ENCODE measurements at places on chromosomes 6 and 20.

DNA sequence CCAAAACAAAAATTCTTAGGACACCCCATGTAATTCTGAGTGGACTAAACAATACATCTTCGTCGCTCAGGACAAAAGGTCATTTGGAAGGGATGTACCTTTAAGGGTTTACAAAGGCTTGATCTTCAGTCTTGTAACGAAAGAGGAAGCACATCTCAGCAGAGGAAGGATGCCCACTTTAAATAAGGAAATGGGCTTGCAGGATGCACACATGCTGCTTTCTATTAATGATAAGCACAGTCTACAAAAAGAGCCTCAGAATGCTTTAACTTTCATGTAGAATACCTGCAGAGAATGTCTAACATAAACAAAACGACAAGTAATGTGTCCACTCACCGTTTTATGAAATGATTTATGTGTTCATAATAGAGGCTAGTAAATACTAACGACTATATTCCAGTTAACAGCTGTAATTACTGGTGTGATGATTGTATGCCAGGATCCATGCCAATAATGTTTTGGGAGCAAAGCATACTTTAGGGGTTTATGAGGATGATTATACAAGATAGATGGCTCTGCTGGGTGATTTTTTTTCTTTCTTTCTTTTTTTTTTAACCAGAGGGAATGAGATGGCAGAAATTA lies 216.9 kb downstream of the GMDS start:
- no peak for DNase-seq

DNA sequence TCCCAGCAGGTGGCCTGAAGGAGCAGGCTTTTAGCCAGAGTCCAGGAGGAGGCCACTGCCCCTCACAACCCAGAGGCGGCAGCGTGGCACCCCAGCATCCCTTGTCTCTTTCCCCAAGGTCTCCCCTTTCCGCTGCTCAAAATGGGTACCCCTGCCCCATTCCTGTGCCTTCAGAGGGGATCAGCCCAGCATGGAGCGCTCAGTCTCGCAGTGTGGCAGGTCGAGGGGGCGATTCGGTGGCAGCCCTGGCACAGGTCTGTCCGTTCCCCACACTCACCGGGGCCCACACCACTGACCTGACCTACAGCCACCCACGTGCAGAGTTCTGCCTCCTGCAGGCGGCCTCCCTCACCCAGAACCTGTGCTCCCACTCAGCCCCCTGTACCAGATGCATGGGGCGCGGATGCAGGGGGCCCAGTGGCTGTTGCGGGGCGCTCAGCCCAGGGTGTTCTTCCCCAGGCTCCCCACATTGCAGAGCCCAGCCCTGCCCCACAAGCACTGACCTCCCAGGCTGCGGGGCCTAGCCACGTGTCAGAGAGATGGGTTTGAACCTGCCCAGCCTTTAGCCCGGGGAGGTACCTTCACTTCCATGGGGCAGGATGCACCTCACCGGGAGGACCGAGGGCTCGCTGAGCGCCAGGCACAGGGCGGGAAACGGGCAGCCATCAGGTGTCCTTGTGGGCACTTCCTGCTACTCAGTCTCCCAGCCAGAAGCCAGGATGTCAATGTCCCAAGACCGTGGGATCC lies 41.8 kb downstream of the DSTN start:
- DNase-seq: peak; percentile 19

DNA sequence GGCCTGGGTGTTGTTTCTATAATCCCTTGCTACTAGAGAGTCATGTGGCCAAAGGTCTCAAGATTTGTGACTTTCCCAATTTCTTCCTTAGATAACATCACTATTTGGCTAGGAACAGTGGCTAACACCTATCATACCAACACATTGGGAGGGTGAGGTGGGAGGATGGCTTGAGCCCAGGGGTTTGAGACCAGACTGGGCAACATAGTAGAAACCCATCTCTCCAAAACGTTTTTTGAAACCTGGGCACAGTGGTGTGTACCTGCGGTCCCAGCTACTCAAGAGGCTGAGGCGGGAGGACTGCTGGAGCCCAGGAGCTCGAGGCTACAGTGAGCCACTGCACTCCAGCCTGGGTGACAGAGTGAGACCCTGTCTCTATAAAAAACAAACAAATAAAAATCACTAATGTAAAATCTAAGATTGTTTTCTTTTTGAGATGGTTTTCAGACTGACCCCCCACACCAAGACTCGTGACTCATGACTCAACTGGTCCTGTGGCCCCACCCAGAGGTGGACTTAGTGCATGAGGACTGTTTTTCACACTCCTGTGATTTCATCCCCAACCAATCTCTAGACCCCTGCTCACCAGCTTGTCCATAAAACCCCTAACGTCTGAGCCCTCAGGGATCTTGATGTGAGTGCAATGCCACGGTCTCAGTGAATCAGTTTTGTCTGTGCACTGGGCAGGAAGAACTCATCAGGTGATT lies 48.3 kb upstream of the KIF16B start:
- no peak for DNase-seq

DNA sequence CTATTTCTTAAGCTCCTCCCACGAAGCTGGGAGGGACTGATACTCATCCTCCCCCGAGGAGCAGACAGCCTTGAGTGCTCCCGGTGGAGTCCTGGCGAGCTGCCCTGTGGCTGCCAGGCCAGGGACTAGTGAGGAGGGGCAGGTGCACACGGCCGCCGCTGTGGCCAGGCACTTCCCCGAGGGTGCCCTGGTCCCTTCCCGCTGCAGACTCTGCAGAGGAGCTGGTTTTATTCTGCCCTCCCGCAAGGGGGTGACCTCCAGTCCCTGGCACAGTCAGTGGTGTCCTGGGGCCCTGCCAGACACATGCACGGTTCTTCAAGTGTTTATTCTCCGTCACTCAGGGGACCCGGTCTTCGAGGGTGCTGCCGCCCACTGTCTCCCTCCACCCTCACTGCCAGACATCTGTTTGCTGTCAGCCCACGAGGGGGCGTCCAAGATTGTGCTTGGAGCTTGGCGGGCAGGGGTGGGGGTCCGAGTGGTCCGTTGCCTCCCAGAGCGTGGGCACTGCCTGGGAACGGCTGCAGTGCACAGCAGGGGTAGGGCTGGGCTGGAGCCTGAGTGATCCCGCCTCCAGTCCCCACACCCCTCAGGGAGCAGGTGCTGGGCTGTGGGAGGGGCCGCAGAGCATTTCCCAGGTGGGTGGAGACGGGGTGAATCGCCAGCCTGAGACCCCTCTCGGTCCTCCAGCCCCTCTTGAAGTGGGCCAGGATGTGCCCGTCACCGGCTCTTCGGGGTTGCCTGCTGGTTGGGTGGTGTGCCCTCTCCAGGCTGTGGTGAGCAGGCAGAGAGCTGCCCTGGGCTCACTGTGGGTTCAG lies 3.1 kb upstream of the CABLES2 start:
- DNase-seq: peak; percentile 40

- no peak for DNase-seq
These were observed 13.2 kb downstream of the SLCO4A1 start for GRCh38 chr20:62655282-62656196.

GRCh38 chr6:117306227-117306790 lies 41.0 kb downstream of the VGLL2 start:
- DNase-seq: no peak

DNA sequence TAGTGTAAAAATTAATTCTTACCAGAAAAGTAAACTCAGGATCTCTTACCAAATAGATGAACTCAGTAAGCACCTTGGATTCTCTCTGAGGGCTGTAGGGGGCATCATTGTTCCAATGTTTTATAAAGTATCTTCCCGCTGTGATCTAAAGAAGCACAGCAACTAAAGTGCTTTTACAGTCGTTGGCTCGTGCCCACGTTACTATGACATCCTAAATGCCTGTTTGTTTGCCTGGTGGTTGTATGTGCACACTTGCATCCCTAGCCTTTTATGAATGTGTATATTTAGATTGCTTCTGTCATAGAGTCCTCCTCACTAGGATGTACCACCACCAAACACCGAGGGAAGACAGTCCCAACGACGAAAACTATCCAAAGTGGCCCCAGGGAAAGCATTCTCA lies 34.5 kb downstream of the SLX4IP start:
- DNase-seq: peak; percentile 68

DNA sequence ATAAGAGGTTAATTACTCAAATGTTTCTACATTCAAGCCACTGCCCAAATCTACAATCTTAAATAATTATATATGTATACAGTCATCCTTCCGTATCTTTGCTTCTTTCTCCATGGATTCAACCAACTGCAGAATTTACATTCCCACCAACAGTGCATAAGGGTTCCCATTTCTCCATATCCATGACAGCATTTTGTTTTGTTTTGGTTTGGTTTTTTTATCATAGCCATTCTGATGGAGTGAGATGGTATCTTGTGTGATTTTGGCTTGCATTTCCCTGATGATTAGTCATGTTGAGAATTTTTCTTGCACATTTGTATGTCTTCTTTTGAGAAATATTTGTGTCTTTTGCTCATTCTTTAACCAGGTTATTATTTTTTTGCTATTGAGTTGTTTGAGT lies 198.5 kb downstream of the C6orf118 start:
- DNase-seq: no peak

- DNase-seq: no peak
These were observed 936.6 kb upstream of the MAP3K7 start for GRCh38 chr6:91523511-91523910.
